ENCODE measurements at places on chromosomes 7 and 10. TPM values are rescaled to one million over a fixed set of nuclear protein-coding genes. Genes with fewer than 3 reads are reported as not detected.
A peak's percentile ranks its signal among the peaks of the same experiment; 100 is the strongest.

GRCh38 chr7:75638594-75639070 lies 100.1 kb downstream of the HIP1 start:
- peak; percentile 91 for DNase-seq

The HYAL4 gene
- total RNA-seq = not detected

DNA sequence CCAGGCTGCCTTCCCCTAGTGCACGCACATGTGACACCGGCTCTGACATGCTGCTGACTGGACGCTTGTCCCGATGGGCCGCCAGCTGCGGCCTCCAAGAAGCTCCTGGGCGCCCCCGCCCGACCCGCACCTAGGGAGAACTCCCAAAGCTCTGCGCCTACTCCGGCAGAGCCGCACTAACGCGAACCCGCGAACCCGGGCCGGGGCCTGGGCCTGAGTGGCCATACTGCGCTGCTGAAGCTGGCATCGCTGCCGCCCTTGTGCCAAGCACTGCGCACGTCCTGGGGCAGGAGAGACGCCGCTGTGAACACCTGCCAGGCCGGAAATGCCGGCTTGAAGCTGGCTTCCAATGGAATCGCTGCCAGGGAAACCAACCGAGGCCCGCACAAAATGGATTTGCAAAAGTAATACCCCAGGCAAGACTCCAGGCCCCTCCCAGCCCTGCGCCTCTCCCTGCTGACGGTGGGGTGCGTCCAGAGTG lies 85.1 kb downstream of the WASHC2A start:
- peak; percentile 78 for DNase-seq

- no peak for DNase-seq
Observed at GRCh38 chr7:46032942-46033341, 111.9 kb upstream of the IGFBP3 start.

The CFAP69 gene
- total RNA-seq = 13.0 TPM
